Neural crest cell (in vitro differentiated cells): ENCODE measurements at places on chromosomes 4 and X. TPM values are rescaled to one million over a fixed set of nuclear protein-coding genes. Genes with fewer than 3 reads are reported as not detected.

- DNase-seq, result no peak
These were observed 116.6 kb upstream of the LCORL start for GRCh38 chr4:18138076-18138665.

DNA sequence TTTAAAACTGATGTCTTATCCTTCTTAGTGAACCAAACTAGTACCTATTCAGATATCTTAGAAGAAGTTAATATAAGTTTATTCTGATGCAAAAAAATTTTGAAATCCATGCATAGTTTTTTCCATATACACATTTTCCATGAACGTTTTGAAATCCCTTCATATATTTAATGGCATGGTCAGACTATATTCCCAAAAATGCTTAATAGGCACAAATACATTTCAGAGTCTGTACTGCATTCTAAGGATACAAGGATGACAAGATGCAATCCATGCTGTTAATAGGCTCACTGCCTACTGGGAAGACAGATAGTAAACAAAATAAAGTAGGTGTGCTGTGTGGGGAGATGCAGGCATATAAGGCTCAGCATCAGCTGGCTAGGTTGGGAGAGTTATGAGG lies 33.2 kb downstream of the PROM1 start:
- DNase-seq, result no peak

DNA sequence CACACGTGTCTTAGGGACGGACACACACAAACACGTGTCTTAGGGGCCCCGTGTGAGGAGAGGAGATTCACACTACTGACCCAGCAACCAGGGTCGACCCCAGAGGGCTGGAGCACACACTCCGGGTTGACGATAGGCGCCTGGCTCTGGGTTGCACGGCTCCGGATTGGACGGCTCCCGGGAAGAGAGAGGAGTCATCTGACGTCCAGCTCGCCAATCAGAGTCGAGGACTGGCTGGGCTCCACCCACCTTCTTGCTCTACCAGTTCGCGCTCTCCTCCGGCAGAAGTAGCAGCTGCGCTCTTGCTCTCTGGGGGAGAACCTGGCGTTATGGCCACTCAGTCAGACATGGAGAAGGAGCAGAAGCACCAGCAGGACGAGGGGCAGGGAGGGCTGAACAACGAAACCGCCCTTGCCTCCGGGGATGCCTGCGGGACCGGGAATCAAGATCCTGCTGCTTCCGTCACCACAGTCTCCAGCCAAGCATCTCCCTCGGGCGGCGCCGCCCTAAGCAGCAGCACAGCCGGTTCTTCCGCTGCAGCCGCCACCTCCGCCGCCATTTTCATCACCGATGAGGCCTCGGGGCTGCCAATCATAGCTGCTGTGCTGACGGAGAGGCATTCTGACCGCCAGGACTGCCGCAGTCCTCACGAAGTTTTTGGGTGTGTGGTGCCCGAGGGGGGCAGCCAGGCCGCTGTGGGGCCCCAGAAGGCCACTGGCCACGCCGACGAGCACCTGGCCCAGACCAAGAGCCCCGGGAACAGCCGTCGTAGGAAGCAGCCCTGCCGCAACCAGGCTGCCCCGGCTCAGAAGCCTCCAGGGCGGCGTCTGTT lies 74.3 kb downstream of the NUDT10 start:
- DNase-seq, result no peak

DNA sequence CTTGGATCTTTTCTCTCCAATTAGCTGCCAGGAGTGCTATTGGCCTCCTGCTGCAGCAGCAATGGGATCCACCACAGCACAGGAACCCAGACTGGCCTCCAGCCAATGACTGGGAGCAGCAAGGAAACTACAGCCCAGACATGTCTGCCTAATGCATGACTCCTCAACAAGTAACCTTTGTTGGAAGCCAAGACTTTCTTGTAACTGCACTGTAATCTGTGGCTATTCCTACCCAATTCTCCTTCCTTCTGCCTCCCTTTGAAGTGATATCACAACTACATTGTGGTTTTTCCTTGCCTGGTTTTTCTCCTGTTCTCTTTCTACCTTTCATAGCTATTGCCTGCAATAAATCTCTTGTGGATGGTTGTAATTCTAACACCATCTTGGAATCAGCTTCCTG lies 39.8 kb downstream of the SNCA start:
- no peak for DNase-seq

DNA sequence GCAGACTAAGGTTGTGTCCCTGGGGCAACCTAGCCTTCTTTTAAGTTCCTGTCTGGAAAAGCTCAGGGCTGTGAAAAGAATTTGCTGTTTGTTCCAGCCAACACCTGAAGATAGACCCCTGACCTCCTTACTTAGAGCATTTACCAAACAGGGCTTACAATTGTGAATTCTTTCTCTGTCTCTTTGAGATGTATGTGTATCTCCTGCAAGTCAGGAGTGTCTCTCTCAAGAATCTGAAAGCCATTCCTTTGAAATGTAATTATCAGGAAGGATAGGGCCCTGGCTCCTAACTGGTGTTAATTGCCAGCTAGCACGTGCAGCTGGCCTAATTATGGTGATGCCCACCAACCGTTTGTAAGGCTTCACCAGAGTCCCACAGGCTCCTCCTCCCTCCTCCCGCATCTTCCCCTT lies 18.2 kb downstream of the CCNG2 start:
- no peak for DNase-seq

- DNase-seq, result peak; percentile 19
These were observed 145.4 kb upstream of the HUWE1 start for GRCh38 chrX:53831662-53832635.

- DNase-seq, result no peak
These were observed 75.0 kb upstream of the IL2 start for GRCh38 chr4:122531514-122531913.

GRCh38 chrX:9320940-9321339 lies 143.9 kb upstream of the TBL1X start:
- DNase-seq, result no peak

- no peak for DNase-seq
These were observed 48.2 kb downstream of the PPEF1 start for GRCh38 chrX:18755651-18756050.

GRCh38 chr4:4379540-4380087 lies 7.3 kb upstream of the NSG1 start:
- DNase-seq, result no peak

GRCh38 chr4:177562859-177563258 lies 120.6 kb upstream of the AGA start:
- DNase-seq, result no peak

- DNase-seq, result peak; percentile 57
These were observed 1.3 kb upstream of the FAT4 start for GRCh38 chr4:125313497-125313896.

DNA sequence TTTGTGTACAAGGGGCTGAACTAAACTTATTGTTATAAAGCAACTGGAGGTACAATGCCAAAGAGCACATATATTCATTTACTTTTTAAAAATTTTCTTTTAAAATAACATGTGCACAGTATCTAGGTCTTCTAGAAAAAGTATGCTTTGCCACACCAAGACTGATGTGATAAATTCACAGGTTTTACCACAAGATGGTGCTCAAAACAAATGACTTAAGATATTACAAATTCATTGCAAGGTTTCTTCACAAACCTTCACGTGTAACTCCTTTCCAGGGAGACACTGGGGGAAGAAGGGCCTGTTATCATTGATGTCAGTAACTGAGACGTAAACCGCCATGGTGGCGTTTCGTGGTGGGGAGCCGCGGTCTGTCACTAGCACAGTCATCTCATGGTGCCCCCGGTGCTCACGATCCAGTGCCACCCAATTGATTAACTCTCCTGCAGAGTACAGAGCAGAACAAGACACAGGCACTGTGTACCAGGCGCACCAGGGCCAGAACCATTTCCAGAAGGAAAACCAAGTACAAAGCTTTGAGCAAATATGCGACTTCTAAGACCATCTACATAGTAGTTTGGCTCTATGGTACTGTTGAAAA lies 162.2 kb downstream of the DCHS2 start:
- no peak for DNase-seq

DNA sequence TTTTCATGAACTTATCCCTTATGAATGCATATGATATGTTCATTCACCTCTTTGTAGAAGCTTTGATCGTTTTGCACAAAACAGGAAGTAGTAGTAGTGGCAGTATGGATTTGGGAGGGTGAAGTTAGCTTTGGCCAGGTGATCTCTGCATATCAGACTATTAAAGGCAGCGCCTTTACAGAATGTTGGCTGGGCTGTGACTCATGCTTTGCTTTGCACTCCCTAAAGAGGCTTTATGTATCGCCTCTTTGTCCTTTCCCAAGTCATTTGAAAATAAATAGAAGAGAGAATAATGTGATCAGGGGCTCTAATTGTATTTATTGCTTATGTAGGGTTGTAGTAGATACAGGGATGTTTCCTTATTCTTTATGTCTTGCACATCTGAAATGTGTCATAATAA lies 50.4 kb downstream of the SHROOM3 start:
- DNase-seq, result no peak

GRCh38 chr4:138542191-138542776 lies 300.1 kb upstream of the SLC7A11 start:
- DNase-seq, result no peak

- DNase-seq, result no peak
These were observed 136.7 kb upstream of the RPL34 start for GRCh38 chr4:108483650-108484049.

- DNase-seq, result no peak
These were observed 62.4 kb downstream of the TSC22D3 start for GRCh38 chrX:107713203-107713542.

DNA sequence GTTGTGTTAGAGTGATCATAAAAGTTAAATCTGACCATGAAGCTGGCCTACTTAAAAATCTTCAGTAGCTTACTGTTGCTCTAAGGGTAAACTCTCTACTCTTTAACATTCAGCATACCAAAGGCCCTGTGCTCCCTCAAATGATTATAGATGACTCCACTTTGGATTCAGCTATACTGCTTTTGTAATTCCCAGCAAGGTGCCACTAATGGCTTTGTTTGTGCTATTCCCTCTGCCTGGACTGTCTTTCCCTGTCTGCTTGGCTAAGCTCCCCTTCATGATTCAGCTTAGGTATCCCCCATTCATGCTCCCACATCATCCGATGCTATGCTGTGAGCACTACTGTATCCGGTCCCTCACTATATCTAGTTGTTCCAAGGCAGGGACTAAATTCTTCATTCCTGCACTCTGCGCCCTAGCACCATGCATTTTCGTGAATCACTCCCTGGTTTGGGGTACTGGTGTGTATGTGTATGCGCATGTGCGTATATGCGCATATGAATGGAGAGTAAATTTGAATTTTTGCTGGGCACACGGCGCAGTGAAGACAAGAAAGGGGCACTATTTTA lies 453 bp upstream of the PBDC1 start:
- DNase-seq, result no peak

DNA sequence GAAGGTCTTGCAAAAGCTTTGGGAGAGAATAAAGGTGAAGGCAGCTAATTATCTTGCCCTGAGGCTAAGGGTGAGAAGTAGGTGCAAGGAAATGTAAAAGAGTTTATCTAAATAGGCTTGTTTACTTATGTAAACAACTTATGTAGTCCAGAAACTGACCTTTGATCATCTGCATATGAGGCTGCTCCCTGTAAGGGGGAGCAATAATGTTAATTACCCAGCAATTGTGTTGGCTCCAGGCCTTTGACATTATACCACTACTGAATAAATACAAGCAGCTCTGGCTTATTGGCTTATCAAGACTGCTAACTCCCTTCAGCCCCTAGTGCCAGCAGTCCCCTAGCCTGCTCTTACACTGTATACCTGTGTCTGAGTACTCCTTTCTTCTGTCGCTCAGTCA lies 303.7 kb upstream of the GNPDA2 start:
- DNase-seq, result no peak

GRCh38 chr4:150078579-150079080 lies 385 bp downstream of the DCLK2 start:
- DNase-seq, result peak; percentile 48

CXCL3 gene
- total RNA-seq, result 0.63 and 1.0 TPM in 2 replicates

MAGEA12 gene
- not detected in 2 replicates for total RNA-seq

ZAR1 gene
- 0.27 TPM in 1 of 2 replicates, not detected in the other for total RNA-seq

MAGEA11 gene
- not detected in 2 replicates for total RNA-seq

FGG gene
- not detected in 2 replicates for total RNA-seq

DAPP1 gene
- not detected in 2 replicates for total RNA-seq

PGM2 gene
- 28.5 and 28.7 TPM in 2 replicates for total RNA-seq

ETDB gene
- not detected in 2 replicates for total RNA-seq

PABPC4L gene
- total RNA-seq, result 4.3 and 4.6 TPM in 2 replicates
